ENCODE measurements at places on chromosomes 3 and 15. TPM values are rescaled to one million over a fixed set of nuclear protein-coding genes. Genes with fewer than 3 reads are reported as not detected.

COL8A1 gene
- 40.2 TPM for total RNA-seq

MYL3 gene
- 11.8 TPM for total RNA-seq

ALDH1A3 gene
- total RNA-seq, result 143 TPM

CPNE9 gene
- total RNA-seq, result 3.8 TPM

SATB1 gene
- 89.1 TPM for total RNA-seq

TSEN2 gene
- 33.8 TPM for total RNA-seq

Measured in camera-type eye (tissue), 1 donor.